ENCODE measurements at places on chromosomes 13 and 19.
A peak's percentile ranks its signal among the peaks of the same experiment; 100 is the strongest.

GRCh38 chr13:113776231-113777125 lies 17.5 kb downstream of the TMEM255B start:
- no peak for DNase-seq

DNA sequence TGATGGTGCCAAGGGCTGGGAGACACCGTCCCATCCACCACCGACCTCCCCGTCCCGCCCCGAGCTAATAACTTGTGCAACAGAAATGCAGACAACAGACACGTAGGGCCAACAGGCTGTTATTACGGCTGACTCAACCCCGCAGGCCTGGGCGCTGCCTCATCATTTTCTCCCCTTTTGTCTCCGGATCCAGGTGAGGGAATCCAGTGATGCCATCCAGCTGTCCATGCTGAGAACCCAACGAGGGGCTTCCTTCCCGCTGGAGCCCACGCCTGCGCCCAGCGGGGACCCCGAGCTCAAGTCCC lies 6.4 kb upstream of the DIRAS1 start:
- DNase-seq: no peak

- no peak for DNase-seq
Observed at GRCh38 chr13:49322702-49323101, 75.0 kb downstream of the CDADC1 start.

GRCh38 chr13:52711286-52711685 lies 28.3 kb downstream of the CNMD start:
- DNase-seq: no peak

DNA sequence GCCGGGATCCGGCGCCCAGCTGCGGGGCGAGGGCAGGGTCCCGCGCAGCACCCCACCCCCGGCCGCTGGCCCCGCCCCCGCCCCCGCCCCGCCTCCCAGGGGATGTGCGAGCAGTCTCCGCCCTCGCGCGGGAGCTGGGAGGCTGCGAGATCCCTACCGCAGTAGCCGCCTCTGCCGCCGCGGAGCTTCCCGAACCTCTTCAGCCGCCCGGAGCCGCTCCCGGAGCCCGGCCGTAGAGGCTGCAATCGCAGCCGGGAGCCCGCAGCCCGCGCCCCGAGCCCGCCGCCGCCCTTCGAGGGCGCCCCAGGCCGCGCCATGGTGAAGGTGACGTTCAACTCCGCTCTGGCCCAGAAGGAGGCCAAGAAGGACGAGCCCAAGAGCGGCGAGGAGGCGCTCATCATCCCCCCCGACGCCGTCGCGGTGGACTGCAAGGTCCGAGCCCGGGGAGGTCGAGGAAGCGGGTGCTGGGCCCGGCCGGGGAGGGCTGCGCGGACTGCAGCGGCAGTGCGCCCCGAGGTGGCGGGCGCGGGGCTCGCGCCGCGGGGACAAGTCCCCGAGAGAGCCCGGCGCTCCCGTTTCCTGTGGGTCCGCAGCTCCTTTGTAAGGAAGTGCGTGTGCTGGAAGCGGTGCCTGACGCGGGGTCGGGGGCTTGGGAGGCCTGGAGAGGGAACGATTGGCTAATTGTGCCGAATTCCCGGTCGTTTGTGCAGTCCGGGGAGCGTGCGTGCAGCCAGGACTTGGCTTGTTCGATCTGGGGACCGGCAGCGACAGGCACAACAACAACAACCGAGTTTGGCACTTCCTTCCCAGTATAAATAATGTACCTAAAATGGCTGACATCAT lies at the start of gene ITM2B:
TSS of gene ITM2B (plus strand) at position 161 of the 843 bp plus-strand sequence. CDS start at position 316, 155 bp downstream.
- DNase-seq: peak; percentile 89

- DNase-seq: peak; percentile 9
Observed at GRCh38 chr19:31110336-31110735, 238.9 kb downstream of the TSHZ3 start.

Measured in K562 (cell line).